Urothelium cell line (cell line): ENCODE measurements at places on chromosomes 5 and 9.

GRCh38 chr5:134504629-134505300, 20.7 kb upstream of the JADE2 start:
- DNase-seq, result no peak

GRCh38 chr5:130965360-130965759, 199.7 kb downstream of the HINT1 start:
- DNase-seq, result no peak

GRCh38 chr9:4055032-4055431, 244.8 kb downstream of the GLIS3 start:
- DNase-seq, result no peak

GRCh38 chr5:106167766-106168165, 1503.0 kb downstream of the EFNA5 start:
- DNase-seq, result no peak

- no peak for DNase-seq
These were observed 10.0 kb downstream of the DIPK1B start for GRCh38 chr9:136722093-136722968.

- no peak for DNase-seq
These were observed 152.0 kb upstream of the SLC28A3 start for GRCh38 chr9:84492366-84493159.
